ENCODE measurements at places on chromosomes 3 and 15.

GRCh38 chr3:51304230-51304629 lies 80.9 kb upstream of the MANF start:
- no peak for DNase-seq

GRCh38 chr15:95868970-95869369 lies 461.5 kb upstream of the NR2F2 start:
- DNase-seq = no peak

GRCh38 chr3:182083112-182083511 lies 371.4 kb downstream of the SOX2 start:
- DNase-seq = no peak

DNA sequence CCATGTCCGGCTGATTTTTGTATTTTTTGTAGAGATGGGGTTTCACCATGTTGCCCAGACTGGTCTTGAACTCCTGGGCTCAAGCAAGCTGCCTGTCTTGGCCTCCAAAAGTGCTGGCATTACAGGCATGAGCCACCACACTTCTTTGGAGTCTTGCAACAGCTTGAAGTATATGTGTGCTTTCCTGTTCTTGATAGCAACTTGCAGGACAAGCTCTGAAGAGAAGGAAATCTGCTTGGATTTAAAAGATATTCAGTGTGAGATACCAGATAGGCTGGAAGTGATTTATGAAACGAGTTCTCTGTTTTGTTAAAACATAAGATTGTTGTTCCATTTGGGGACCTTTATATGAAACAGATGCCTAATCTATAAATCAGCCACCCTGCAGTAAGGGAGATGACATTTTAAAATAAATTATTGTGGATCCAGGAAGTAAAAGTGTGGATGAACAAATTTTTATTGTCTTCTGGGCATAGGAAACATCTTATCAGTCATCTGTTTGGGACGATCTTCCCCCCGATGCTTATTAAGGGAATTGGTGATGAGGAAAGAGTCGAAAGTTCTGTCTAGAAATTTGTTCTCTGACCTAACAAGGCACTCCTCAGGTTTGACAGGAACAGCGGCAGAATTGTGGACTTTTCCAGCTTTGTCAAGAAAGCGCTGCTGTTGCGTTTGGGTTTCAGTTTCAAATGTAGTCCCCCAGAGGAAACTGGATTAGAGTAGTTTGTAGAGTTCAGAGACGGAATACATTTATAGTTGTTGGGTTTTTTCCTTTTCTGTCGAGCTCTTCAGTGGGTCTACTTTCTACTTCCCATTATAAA lies 53.7 kb upstream of the MAGI1 start:
- no peak for DNase-seq

All from activated gamma-delta T cell (primary cell).